AG04450 (cell line): ENCODE measurements at places on chromosomes 3 and 15. TPM values are rescaled to one million over a fixed set of nuclear protein-coding genes. Genes with fewer than 3 reads are reported as not detected.

GRCh38 chr15:30973379-30973778, 18.0 kb downstream of the MTMR10 start:
- no peak for DNase-seq

CHST13 gene
- polyA plus RNA-seq, result not detected in 2 replicates

CPNE9 gene
- not detected in 2 replicates for polyA plus RNA-seq

DNA sequence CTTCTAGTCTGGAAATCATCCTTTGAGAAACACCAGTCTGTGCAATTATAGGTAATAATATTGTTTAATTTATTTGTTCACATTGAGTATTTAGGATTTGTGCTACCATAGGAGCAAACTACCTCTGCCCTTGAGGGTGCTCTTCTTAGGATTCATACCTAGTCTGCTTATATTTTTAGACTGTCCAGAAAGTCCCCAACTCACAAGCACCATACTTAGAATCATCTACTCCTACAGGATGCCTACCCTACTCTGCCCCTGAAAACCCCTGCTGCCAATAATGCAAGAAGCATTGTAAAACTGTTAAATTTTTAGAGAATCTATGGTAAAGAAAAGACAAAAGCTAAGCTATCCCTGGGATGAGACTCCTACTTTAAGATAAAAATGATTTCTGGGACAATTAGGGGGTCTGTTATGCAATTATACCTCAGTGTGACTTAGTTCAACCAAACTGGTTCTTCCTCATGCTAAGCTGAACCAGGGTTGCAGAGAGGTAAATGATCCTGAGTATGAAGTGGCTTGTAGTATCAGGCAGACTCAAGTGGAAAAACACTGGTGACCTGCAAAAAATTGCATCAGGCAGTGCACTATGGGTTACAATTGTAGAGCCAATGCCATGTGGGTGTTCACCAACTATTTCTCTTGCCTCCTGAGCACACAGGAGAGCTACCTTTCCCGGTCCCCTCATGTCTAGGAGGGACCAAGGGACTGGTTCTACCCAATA, 133.3 kb downstream of the TNIK start:
- no peak for DNase-seq

- no peak for DNase-seq
Observed at GRCh38 chr3:112675943-112676535, 35.1 kb upstream of the CCDC80 start.
